Lung (tissue), 17 donors: ENCODE measurements at places on chromosomes 7 and 10. TPM values are rescaled to one million over a fixed set of nuclear protein-coding genes. Genes with fewer than 3 reads are reported as not detected.

Gene OR2A12
- total RNA-seq: 0.06 TPM

Gene PRKAR2B
- total RNA-seq: 6.6 TPM

Gene TAS2R16
- total RNA-seq: not detected

Gene GSTO2
- total RNA-seq: 13.5 TPM

- no peak for DNase-seq
Observed at GRCh38 chr7:135731-136645, 56.4 kb upstream of the FAM20C start.

GRCh38 chr10:10538326-10538725 is 479.3 kb upstream of the CELF2 start:
- DNase-seq: no peak

GRCh38 chr10:110006358-110007160 is 1.2 kb upstream of the ADD3 start:
- DNase-seq: peak; percentile 79

DNA sequence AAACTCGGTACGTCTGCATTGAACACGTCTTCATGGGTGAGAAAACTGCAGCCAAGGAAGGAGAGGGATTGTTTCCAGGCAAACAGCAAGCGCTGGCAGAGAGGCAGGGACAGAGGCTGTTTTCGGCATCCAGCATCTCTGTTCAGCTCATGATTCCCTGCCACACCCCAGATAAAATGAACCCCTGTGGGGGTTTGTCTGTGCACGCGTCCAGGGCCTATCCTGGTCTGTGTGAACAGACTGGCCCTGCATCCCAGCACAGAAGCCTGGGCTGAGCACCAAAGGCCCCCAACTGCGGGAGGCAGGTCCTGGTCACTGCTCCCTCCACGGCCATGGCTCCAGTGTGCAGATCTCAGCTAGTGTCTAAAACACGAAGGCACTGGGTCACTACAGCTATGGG is 83.3 kb upstream of the FAM20C start:
- no peak for DNase-seq

DNA sequence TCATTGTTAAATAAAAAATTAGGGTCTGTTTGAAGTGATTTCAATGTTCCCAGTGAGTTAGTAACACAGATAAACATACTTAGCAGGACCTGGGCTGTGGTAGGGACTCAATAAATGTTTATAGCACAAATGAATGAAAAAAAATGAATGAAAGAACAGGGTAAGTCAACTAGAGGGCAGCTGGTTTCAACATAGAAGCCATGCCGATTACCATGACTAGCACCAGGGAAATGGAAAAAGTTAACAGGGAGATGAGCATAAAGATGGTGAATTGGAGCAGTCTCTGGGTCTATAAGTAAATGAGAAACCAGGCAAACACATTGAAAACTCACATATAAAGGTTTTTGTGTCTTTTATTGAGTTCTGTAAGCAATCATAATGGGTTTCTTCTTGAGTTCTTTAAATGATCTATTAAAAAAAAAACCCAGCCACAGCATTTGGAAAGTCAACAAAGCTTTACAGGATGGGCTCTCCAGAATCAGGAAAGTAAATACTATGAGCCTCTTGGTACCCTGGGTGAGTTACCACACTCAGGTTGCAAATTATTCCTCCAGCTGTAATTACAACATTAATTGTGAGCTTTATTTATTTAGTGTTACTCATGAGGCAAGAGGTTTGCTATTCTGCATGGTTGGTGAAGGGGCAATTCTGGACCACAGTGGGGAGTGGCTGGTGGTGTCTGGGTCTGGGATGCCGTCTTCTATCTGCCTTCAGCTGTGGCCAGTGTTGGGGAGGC is 46.1 kb upstream of the MTPN start:
- DNase-seq: no peak

DNA sequence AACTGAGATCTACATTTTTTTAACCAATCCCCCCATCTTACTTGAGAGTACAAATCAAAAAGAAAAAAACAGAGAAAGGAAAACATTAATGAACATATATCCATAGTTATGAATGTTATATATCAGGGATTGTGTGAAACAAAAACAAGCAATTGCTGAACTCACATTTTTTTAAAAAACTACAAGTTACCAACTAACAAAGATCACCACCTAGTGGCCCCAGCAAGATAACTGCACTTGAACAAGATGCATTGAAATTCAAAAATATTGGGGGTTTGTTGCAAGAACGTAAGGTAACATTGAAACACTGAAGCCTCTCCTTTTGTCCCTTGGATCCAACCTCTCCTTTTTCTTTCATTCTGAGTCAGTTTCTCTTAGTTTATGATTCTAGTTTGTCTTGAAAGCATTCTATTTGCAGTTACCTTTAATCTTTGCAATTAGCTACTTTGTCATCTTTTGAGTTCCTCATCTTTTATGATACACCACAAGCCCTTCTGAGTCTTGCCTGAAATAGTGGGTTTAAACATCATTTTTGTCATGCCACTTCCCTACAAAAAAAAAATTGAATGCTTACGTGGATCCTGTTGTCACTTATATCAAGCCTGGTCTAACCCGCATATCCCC is 87.3 kb upstream of the TES start:
- DNase-seq: no peak

DNA sequence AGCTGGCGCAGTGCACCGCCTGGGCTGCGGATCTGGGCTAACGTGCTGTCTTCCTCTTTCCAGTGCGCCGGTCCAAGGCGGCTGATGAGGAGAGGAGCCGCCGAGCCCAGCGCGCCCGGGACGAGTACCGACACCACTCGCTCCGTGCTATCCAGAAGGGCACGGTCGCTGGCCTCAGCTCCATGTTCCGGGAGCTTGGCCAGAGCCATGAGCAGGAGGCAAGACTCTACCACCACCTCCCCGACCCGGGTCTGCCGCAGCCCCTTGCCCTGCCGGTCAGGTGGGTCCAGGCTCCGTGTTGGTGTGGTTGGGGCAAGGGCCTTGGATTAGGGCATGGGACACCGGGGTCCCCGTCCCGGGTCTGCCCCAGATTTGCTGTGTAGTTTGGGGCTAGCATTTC is 65.8 kb downstream of the SH2D4B start:
- DNase-seq: no peak
